Activated T-cell treated with anti-CD3 and anti-CD28 coated beads for 24 hours (primary cell): ENCODE measurements at places on chromosomes 1 and 21.

DNA sequence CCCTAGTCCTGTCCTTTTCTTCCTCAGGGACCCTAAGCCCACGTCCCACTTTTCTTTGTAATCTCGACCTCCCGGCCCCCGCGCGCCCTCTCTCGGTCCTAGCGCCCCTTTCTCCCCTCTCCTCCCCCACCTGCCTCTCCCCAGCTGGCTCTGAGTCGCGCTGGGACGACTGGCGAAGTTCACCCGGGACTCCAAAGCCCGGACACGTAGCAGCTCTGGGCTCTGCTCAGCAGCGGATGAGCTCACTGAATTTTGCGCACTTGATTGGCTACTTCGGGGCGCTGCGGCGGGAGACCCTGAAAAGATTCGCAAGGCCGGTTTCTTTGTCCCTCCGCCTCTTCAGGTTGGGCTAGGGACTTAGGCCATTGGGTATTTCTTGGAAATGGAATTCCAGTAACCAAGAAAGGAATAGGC, 16.3 kb upstream of the ACKR1 start:
- no peak for DNase-seq

GRCh38 chr1:119673171-119673940, 25.3 kb upstream of the ZNF697 start:
- no peak for DNase-seq

GRCh38 chr1:230172016-230172537, 105.0 kb downstream of the GALNT2 start:
- no peak for DNase-seq

DNA sequence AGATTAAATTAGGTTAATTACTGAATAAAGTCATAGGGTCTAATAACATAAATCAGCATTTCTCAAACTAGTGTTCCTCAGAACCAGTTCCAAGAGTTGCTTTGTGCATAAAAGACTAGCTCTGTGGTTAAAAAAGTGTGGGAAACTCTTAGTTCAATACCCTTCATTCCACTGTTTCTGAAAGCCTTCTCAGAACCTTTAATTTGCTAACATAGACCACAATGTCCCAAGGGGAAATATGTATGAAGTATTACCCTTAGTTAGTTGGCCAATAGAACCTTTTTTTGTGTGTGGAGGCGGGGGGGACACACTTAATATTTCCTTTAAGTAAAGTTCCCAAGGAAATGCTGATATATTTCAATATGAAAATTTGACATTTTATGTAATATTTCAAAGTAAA, 20.4 kb downstream of the ODF2L start:
- DNase-seq, result no peak

GRCh38 chr21:45638707-45639106, 4.8 kb upstream of the PCBP3 start:
- no peak for DNase-seq

DNA sequence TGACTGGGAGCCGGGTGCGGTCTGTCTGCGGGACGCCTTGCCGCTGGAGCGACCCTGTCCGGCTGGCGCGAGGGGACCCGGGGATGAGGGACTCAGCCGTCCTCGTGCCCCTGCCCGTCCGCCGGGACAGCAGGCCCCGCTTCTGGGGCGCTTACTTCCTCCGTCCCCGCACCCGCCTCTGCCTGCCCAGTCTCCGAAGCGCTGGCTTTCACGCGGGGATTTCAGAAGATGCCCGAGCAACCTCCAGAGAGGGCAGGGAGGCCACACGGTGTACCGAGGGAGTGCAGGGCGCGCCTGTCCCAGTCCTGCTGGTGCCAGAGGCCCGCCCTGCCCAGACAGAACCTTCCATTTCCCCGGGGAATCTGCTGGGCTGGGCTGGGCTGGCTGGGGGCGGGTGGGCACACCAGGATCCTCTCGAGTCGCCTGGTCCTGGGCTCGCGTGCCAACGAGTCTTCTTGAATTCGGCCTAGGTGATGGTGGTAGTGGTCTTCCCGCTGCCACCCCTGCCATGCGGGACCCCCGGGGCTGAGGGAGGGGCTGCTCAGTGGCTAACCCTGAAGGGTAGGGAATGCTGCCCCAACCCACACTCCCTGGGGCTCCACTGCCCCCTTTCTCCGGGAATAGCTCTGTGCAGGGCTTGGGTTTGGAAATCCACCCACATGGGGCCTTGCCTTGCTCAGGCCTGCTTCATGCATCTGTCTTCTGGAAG, 2.5 kb upstream of the TRPM2 start:
- DNase-seq, result no peak

DNA sequence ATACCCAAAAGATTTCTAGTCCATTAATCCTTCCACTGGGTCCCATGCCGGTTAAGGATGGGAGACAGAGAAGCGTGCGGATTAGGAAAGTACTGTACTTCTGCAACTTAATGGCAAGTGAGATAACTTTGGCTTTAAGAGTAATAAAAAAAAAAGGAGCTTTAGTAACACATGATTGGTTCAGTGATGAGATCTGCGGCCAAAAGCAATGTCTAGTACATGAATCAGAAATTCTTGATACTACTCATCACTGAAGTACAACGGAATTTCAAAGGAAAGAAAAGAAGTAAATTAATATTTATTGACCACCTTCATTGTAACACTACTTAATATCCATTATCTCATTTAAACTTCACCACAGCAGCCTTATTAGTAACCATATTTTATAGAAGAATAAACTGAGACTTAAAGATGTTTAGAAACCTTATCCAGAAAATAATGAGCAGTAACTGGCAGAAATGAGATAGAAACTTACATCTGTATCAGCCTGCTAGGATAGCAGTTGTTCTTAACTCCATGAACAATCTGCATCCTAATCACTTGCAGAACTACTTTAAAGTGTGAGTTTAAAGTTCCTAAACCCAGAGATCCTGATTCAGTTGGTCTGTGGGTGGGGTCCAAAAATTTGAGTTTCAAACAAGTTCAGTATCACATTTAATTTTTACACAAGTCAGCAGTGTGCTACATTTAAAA, 14.1 kb upstream of the NUF2 start:
- DNase-seq, result no peak

GRCh38 chr1:182564406-182565004, 24.6 kb downstream of the RNASEL start:
- no peak for DNase-seq

- no peak for DNase-seq
Measured at GRCh38 chr21:29638761-29639327, 301.0 kb downstream of the GRIK1 start.

DNA sequence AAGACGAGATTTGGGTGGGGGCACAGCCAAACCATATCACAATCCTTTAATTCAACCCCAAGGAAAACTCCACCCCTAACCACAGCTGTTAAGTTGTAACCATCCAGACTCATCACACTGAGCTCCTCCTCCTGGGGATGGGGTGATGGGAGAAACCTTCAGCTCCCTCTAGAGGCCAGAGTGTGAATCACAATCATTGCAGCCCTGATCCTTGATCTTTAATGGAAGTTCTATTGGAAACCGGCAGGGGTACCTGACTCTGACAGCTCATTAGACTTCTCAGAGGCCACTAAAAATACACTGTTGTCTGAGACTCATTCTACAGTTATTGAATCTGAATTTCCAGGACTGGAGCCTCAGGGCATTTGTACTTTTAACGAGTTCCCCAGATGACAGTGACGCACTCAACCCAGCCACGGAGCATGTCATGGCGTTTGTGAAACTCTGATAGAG, 127.2 kb downstream of the IGSF21 start:
- DNase-seq, result no peak

DNA sequence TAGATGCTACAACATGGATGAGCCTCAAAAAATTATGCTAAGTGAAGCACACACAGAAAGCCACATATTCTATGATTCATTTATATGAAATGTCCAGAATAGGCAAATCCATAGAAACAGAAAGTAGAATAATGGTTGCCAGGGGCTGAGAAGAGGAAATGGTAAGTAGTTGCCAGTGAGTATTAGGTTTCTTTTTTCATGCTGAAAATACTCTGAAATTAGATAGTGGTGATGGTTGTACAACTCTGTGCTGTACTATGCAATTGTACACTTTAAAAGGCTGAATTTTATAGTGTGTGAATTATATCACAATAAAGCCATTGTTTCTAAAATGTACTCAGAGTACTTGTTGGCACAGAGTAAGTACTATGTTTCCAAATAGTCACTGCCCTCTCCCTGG, 15.5 kb upstream of the GFI1 start:
- DNase-seq, result no peak

GRCh38 chr1:178961868-178962267, 63.8 kb upstream of the FAM20B start:
- DNase-seq, result no peak

- DNase-seq, result no peak
Measured at GRCh38 chr1:179951383-179952144, 3.0 kb upstream of the CEP350 start.

- no peak for DNase-seq
Measured at GRCh38 chr21:36917471-36918158, 48.9 kb downstream of the HLCS start.

DNA sequence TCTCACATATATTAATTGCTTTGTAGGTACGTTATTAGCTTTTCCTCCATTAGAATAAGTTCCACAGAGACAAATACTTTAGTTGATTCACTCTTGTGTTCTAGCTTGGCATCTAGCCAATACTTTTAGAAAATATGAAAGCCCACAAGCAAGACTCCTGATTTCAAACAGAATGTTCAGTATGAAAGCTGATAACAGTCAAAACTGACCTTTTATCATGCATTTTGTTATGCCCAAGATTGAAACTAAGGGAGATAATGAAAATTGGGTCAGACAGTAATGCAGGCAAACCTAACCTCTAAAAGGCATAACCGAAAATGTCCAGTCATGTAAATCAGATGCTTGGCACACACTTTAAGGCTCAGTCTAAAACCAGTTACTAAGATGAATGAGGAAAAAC, 61.7 kb downstream of the ERICH3 start:
- no peak for DNase-seq

DNA sequence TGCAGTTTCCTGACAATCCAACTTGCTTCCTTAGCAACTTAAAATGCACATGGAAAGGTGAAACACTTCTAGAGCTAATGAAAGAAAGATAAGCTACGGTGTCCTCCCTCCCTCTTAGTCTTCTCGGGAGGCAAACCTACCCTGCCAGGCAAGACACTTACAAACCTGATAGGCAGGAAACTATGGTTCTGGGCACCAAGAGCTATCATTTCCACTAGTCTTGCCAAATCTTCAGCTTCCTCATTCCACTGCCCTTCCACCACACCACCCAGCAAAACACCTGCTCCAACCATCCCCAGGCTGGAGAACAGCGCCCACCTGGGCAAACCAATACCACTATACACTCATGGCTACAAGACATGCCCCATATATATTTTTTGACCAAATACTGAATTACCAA, 15.2 kb downstream of the NDC1 start:
- DNase-seq, result no peak

DNA sequence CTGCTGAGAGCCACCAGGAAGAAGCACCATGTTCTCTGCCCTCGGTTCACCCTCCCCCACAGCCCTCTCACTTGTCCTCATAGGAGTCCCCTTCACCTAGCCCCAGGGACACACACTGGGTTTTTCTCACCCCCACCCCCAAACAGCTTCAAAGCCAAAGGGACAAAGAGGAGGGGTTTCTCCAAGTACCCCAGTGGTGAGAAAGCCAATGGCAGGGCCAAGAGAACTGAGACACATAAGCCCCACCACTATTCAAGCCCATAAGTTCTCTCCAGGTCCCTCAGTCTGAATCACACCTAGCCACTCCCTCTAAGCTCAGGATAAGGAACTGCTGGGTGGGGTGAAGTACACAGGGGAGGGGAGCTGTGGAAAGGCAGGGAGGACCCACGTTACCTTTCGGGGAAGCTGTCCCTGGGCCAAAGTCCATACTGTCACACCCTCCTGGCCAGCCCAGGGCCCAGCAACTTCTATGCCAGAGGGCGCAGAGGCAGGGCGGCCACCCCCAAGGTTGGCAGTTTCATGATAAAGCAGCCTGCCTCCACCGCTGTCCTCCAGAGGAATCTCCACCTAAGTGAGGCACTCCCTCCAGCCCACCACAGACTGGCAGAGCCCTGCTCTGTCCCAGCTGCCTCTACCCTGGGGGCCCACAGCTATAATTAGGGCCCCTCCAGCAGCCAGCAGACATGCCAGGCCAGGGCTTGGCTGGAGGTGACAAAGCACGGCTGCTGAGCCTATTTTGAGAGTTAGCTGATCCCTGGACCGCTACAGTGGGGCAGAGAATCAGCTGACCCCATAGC, 39.0 kb upstream of the PPP1R15B start:
- no peak for DNase-seq

GRCh38 chr21:24628046-24628445, 979.2 kb downstream of the MRPL39 start:
- DNase-seq, result no peak

DNA sequence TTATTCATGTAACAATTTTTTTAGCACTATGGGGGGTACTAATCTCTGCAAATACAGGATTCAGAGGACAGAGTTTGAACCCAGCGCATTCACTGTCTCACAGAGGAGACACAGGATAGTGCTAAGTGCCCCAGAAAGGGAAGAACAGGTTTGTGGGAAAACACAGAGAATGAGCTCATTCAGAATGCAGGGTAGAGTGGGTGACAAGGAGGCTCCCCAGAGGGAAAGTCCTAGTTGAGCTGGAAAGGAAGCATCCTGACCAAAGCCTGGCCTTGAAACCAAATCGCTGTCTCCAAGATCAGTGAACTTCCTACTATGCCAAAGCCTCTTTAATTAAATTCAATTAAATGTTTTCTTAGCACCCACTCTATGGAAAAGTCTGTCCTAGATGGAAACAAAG, 19.0 kb upstream of the RGS2 start:
- DNase-seq, result no peak

DNA sequence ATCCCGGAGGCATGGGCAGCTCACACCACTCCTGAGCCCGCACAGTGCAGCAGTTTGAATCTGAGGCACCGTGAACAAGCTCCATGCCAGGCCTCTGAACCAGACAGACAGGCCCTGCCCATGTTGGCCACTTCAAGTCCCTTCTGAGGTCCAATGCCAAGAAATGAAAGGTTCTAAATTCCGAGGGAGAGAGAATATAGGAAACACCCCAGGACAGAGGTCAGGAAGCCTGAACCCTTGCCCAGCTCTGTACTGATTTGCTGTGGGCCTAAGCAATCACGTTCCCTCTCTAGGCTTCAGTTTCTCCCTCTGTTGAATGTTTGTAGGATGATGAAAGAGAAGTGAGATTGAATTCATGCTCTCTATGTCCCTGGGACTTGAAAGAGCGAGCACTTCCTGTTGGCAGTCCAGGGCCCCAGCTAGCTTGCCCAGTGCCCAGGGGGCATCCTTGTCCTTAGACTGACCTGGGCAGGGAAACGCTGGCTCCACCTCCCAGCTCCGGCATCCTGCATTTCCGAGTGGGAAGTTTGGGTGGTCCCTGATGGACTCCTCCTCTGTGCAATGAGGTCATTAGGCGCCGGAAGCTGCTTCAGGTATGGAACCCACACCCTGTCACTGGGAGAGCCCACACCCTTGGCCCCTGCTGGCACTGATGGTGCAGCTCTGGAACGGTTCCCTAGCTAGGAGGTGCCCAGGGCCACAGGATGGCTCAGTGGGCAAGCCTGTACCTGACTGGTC, 242.4 kb upstream of the TMEM51 start:
- no peak for DNase-seq
